Iris pigment epithelial cell (primary cell): ENCODE measurements at places on chromosomes 7 and 10.

GRCh38 chr10:22231260-22231659 lies 13.4 kb upstream of the EBLN1 start:
- no peak for DNase-seq

- DNase-seq = no peak
Observed at GRCh38 chr10:101932183-101932582, 88.6 kb upstream of the KCNIP2 start.

DNA sequence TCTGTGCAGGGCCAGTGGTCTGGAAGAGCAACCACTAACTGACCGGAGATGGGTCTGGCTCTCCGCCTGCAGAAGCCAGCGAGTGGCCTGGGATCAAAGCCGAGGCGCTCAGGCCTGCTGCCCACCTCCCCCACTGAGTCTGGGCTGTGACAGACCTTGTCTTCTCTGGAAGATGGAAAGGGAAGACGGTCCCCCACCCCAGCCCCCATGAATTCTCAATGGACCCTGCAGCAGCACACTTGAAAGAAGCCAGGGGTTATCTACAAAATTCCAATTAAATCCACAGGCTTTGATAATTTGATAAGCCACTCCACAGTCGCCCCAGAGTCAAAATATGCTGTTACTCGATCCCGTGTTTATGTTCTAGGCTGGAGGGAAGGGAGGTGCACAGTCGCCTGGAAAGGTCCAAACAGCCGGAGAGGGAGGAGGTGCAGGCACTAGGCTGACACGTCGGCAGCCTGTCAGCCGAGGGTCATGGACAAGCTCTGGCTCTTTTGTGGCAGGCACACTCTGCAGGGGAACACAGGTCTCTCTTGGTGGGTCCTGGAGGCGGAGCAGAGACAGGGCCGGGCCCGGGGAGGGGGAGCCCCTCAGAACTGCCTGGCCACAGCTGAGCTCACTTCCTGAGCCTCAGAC lies 134.9 kb downstream of the SH3PXD2A start:
- peak; percentile 32 for DNase-seq

DNA sequence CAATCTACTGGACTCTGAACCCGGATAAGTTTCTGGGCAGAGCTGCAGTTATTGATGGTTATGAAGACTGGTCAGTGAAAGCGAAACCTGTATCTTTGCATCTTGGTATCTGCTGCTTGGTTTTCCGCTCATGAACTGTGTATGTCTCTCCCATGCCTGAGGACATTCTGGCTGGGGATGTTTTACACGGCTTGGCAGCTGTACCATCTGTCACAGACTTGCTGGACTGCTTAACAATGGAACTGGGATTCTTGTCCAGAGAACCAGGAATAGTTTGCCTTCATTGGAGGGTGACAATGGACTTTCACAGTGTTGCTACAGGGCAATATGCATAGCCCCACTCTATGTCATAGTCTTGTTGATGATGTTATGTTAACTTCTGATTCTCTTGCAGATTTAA lies 119.9 kb upstream of the TMEM106B start:
- DNase-seq = no peak

DNA sequence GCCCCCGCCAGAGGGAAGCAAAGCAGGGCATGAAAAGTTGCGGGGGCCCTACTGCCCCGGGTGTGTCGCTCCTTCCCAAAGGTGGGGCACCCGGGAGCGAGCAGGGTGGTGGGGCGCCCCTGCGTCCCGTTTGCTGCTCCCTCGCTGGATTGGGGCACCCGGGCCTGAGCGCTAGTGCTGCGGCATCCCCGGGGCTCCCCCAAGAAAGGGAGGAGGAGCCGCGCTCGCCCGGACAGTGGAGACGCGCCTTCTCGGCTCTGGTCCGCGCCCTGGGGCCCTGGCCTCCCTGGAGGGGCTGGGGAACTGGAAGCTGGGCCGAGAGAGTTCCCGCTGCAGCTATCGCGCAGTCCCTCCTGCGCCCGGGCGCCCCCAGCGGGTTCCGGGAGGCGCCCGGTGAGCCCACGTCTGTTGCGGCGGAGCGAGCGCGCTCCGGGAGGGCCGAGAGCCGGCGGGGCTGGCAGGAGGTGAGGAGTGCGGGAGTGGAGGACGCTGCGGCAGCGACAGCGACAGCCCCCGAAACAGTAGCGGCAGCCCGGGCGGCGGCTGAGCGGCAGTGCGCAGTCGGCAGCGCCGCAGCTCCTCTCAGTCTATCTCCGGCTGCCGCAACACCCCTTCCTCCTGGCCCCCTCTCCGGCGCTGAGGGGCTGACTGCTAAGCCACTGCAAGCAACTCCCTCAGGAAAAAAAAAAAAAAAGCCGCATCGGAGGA lies 504 bp upstream of the BMPER start:
- peak; percentile 58 for DNase-seq

GRCh38 chr10:80524190-80524909 lies 13.4 kb upstream of the SH2D4B start:
- DNase-seq = no peak

- peak; percentile 83 for DNase-seq
Observed at GRCh38 chr10:104099269-104099668, 13.6 kb upstream of the COL17A1 start.

DNA sequence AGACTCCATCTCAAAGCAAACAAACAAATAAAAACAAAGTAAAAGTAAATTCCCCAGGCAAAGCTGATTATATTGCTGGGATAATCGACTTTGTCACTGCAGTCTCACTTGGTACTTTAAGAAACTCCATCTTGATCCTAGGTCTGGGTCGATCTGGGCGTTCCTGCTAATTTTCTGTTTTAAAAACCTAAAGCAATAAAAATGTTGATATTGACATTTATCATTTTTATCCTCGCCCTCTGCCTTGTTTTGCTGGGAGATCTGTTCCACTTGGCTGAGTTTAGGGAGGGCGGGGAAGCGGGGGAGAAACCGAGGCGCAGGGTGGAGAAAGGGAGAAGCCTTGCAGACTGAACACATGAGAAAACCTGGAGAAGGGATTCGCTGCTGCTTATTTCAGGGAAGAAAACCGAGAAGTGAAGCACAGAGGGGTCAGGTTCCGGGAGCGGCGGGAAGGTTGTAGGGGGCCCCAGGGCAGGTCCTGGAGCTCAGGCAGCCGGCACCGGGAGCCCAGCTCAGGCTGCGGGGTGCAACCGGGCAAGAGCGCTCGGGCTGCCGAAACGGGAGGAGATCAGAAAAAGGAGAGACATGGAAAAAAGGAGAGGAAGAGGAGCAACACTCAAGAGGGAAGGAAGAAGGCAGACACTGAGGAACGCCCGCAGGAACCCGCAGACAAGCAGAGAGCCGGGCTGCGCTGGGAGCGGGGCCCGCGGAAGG lies 27.3 kb upstream of the KMT2C start:
- peak; percentile 60 for DNase-seq

DNA sequence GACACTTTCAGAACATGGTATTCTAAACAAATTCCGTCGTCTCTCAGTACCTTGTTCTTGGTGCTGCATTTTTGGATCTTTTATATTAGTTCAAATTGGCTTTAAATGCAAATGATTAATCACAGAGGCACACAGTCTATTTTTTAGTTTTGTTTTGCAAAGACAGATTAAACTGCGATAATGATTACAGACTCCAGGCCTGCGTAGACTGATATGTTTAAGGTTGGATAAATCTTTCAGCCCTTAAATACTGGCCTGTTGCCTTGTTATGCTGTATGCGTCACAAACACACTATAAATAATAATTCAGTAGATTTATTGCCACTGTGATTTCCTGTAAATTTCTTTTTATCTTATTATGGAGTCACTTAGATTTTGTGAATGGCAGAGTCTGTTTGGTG lies 19.3 kb downstream of the CACNB2 start:
- DNase-seq = no peak

GRCh38 chr7:450741-451140 lies 68.9 kb downstream of the PDGFA start:
- no peak for DNase-seq

DNA sequence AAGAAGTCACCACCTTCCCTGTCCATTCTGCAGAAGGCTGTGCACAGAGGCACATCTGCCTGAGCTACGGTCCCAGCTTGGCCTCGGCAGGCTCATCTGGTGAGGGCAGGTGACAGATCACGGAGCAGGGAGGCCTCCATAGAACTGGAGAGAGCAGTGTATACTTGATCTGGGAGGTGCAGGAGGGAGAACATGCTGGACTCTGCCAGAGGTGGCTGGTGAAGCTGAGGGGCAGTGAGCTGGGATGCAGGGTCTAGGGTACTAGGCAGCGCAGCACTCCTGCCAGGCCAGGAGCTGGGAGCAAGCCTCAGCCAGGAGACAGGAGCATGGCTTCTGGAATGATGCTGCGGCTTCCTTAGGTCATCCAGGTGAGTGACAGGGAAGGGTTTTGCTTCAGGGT lies 553.0 kb downstream of the TCERG1L start:
- DNase-seq = no peak

GRCh38 chr10:8057636-8058273 lies 3.3 kb downstream of the GATA3 start:
- DNase-seq = no peak

GRCh38 chr10:132048294-132048667 lies 17.5 kb upstream of the JAKMIP3 start:
- no peak for DNase-seq

DNA sequence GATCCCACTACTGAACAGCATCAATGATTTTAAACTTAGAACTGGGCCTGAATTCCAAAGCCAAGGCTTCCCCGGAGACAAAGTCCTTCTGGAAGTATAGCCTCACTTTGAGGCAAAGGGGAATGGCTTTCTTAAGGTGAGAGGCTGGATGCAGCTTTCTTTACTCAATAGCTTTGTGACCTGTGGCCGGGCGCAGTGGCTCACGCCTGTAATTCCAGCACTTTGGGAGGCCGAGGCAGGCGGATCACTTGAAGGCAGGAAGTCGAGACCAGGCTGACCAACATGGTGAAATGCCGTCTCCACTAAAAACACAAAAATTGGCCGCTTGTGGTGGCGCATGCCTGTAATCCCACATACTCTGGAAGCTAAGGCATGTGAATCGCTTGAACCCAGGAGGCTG lies 3.2 kb upstream of the FGFR2 start:
- DNase-seq = no peak

DNA sequence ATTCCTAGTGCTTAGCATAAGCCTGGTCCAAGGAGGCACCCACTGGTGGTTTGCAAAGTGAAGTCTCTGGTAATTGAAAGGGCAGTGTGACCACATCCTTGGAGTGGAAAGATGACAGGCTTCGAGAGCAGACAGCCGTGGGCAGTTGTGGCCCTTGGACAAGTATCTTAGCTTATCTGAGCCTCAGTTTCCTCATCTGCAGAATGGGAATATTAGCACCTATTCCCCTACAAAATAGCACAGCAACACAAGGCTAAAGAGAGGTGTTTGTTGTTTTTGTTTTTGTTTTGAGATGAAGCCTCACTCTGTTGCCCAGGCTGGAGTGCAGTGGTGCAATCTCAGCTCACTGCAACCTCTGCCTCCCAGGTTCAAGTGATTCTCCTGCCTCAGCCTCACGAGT lies 29.3 kb downstream of the MYL10 start:
- DNase-seq = no peak

GRCh38 chr7:102069931-102070629 lies 216.6 kb upstream of the SH2B2 start:
- DNase-seq = no peak

DNA sequence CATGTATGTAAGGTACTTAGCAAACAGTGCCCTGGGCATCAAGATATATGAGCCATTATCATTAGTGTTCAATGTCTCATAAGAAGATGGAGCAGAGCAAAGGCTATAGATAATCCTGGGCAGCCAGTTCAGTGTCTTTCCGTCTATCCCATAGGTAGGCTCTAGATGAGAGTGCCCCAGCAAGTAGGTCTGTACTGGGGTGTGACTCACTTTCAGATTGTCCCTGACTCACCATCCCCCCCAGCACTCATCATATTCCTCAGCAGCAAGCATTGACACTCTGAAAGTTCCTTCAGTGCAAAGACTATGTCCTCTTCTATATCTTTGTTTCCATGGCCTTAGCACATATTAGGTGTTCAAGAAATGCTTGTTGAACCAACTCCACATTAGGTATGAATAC lies 20.0 kb upstream of the FAM204A start:
- DNase-seq = no peak

DNA sequence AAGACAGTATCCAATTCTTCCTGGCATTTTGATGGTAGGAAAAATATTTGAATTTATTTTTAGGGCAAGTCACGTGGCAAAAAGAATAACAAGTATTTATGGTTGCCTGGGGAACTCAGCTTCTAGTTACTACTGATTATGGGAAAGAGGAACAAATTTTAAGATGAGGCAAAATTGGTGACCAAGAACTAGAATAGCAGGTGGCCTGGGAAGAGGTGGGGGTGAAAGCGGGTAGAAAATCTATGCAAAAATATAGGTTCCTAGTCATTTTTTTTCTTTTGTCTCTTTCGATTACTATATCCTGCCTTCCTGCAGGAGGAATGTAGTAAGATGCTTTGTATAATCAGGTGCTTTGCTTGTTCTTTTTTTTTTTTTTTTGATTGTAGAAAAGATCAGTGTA lies 27.8 kb downstream of the ENTPD1 start:
- DNase-seq = no peak

DNA sequence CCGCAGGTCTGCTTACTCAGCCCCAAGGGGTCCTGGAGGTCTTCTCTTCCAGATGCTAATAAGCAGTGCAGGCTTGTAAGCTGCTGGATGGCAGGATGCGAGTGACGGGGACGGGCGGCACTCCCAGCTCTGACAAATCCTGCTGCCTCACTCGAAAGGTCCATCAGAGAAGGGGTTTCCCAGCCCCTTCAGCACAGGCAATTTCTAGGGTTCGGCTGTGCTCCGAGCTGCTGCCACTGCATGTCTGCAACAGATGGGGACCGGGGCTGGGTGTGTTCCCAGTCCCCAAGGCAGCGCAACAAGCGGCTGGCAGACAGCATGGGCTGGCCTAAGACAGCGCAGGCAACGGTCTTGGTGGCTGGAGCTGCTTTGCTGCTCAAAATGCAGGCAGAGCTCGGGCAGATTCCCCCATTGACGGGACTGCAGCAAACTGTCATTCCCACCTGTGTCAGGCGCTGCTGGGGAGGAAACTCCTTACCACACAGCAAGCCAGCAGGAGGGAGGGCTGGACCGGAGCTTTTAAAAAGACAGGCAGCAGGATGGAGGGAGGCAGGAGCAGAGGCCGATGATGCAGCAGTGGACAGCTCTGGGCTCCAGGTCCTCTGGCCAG lies 62.4 kb downstream of the PRKAG2 start:
- DNase-seq = no peak

GRCh38 chr10:32846974-32847373 lies 111.1 kb downstream of the ITGB1 start:
- DNase-seq = no peak

GRCh38 chr10:16968416-16969041 lies 151.3 kb upstream of the RSU1 start:
- peak; percentile 93 for DNase-seq

DNA sequence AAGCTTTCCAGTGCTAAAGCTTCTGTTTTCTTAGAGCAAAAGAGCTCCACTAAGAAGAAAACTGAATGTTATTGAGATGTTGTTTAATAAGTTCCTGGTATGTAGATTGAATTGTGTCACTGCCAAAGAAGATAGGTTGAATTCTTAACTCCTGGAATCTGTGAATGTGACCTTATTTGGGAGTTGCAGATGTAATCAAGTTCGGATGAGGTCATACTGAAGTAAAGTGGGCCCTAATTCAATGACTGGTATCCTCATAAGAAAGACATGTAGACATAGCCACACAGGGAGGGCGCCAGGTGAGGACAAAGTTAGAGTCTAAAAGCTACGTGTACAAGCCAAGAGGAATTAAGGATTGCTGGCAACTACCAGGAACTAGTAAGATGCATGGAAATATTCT lies 732.1 kb upstream of the C7orf33 start:
- DNase-seq = no peak
